ENCODE measurements at places on chromosomes 7 and 10.

DNA sequence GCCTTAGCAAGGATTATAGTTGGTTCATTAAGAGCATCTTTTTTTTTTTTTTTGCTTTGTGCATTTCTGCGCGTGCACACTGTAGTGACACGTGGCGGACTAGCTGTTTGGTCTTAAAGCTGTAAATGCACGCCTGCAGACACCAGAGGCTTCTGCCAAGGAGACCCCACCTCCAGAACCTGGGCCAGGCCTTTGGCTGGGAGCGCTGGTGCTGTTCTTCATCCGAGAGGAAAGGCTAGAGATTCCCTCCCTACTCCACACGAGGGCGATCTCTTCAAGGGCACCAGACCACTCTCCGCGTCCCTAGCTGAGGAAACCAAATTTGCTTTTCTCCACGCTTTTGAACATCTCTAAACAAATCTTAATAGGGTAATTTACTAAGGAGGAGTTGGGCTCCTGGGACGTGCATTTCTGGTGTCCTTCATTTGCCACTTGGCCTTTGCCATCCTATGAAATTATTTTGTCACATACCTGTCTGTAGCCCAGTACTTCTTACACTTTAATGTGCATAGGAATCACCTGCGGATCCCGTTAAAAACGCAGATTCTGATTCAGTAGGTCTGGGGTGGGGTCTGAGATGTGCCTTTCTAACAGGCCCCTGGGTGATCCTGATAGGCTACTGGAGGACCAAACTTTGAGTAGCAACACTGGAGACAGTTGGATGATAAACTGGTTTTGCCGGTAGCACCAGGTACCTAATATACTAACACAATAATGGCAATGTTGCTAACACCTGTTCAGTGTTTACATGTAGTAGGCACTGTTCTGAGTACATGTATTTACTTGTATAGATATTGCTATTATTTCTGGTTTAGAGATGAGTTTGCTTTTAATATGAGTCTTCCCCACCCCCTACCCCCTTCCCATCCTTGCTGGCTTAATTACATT is 1.3 kb upstream of the SLC26A5 start:
- DNase-seq: no peak

DNA sequence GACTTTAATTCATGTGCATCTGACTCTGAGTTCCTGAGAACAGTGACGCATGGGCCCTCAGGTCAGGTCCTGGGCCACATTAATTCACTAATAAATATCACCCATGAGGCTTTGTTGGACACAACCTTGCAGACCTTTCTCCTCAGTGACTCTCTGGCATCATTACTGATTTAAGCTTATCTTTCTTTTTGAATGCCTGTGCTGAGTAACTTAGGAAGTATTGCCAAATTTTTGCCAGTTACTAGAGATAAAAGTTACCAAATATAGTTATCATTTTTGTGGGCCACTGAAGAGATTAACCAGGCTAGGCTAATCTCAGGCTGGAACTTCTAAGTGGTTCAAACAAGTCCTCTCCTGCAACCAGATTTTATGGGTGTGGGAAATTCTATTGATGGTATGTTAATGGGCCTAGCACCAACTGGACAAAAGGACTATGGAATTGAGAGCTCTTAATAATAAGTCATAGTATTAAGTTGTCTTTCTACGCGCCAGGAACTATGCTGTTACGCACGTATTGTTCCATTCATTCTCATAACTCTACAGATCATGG is 28.8 kb upstream of the PRTFDC1 start:
- no peak for DNase-seq

- DNase-seq: no peak
Observed at GRCh38 chr10:60480865-60481563, 91.3 kb upstream of the ANK3 start.

DNA sequence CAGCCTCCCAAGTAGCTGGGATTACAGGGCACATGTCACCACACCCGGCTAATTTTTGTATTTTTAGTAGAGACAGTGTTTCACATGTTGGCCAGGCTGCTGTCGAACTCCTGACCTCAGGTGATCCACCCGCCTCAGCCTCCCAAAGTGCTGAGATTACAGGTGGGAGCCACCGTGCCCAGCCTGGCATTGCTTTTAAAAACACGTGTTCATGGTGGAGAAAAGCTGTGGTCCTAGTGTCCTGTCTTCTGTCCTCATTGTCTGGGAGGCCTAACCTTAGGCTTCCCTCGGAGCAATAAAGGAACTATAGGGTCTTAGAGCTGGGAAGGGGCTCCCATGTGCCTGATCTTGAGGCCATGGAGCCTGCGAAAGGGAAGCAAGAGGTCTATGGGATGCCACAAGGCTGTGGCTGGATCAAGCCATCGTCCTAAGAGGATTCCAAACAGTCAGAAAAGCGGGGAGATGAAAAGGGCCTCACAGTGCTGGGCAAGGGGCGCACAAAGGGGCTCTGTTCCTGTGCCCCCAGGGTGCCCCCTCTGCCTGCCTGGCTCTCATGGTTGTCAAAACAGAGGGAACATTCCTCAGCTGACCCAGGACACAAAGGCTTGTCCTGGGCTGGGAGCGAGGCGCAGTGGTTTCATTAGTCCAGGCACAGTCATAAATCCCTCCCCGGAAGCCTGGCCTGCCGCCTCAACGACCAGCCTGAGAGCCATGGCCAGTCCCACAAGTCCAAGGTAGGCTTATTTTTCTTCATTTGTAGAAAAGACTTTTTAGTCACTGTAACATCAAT is 106.6 kb upstream of the TNS3 start:
- no peak for DNase-seq

- DNase-seq: no peak
Observed at GRCh38 chr10:72783410-72783833, 91.5 kb downstream of the MCU start.

- no peak for DNase-seq
Observed at GRCh38 chr10:116256752-116257259, 16.2 kb downstream of the GFRA1 start.

DNA sequence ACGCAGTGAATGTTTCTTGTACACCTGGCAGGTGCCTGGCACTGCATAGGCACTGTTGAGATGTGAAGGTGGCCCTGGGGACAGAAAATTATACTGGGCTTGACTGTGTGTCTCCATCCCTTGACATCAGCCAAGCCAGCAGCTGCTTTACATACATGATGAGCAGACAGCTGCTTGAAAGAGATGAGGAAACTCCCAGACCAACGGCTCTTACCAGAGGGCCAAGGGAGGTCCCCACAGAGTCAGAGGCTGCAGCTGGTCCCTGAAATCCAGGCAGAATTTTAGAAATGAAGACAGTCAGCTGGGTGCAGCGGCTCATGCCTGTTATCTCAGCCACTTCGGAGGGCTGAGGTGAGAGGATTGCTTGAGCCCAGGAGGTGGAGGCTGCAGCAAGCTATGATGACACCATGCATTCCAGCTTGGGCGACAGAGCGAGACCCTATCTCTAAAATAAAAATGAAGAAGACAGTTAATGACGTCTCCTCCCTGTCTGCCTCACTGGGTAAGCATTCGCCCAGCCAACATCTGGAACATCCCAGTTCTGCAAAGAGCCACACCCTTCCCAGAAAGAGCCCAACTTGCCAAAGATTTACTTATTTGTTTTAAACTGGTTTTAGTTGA is 17.6 kb downstream of the LIMK1 start:
- peak; percentile 60 for DNase-seq

GRCh38 chr7:21401944-21402343 is 25.9 kb upstream of the SP4 start:
- no peak for DNase-seq

DNA sequence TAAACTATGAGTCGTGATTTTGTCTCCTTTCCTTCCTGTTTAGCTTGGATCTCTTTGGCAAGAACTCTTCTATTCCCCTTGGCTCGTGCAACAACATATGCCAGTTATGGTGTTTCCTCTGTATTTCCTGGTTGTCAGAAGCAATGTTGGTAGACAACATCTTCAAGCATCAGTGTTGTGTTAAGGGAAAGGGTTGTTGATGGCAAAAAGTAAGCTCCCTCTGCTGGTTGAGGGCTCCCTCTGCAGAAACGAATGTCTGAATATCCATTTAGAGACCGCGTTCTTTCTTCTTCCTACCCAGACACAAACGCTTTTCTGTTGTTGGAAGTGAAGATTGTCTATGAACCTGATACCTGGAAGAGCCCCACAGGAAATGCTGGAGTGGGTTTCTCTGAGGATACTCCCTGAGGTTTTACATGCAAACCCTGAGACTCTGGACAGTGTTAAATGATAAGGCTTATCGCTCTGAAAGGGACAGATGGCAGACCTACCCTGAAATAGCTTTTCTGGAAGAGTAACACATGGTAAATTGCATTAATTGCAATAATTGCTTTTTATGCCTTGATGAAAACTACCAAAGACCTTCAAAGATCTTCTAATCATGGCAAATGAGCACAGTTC is 23.5 kb upstream of the C1QL3 start:
- DNase-seq: no peak

DNA sequence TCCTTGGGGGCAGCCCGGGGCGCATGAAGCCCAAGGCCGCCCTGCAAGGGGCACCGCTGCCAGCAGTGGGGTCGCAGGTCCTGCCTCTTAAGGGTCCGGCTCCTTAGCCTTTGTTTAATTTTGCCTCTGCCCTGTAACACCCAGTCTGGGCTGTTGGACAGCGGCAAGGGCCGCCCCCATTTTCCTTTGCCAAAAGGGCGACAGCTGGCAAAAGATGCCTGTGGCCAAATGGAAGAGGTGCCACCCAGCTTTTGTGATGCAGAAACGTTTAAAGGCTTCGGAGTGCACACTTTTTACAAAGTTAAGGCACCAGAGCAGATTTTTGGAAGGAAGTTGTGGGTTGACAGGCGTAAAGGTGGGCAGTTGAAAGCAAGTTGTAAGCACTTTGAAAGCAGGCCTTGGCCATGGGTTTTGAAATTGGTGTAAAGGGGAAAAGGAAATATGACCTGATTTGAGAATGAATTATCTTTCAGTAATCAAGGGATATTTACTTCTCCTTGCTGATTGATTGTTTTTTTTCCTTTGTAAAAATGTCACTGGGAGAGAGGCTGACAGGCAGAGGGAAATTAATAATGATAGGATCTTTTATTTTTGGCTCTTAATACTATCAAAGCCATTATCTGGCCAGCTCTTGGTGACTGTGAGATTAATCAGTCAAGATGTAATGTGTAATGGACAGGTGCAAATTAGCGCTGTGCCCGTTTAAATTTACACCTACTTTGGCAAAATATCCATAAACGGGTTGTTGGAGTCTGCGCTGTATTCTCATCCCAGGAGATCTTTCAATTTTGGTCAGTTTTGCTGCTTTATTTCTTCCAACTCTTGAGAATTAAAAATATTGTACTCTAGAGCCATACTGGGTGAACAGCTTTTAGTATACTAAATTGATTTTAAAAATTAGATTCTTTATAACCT is 1.2 kb downstream of the CASD1 start:
- no peak for DNase-seq

- DNase-seq: no peak
Observed at GRCh38 chr7:130070861-130071622, 708 bp downstream of the KLHDC10 start.

GRCh38 chr10:96721207-96721572 is 876 bp upstream of the PIK3AP1 start:
- no peak for DNase-seq

DNA sequence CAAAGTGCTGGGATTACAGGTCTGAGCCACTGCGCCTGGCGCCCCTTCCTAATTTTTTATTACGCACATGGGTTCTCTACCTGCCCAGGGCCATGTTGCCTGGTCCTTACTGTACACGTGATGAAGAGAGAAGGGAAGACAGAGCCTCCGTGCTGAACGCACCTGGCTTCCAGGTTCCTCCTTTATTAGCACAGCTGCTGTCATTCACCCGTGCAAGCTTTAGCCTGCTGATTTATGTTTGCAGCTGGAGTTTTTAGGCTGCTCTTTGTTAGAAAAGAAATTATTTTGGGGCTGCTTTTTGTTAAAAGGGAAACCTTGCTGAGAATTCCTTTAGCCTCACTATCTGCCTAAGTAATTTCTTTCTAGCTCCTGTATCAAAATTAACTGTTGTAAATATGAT is 417.0 kb downstream of the CALN1 start:
- DNase-seq: no peak

DNA sequence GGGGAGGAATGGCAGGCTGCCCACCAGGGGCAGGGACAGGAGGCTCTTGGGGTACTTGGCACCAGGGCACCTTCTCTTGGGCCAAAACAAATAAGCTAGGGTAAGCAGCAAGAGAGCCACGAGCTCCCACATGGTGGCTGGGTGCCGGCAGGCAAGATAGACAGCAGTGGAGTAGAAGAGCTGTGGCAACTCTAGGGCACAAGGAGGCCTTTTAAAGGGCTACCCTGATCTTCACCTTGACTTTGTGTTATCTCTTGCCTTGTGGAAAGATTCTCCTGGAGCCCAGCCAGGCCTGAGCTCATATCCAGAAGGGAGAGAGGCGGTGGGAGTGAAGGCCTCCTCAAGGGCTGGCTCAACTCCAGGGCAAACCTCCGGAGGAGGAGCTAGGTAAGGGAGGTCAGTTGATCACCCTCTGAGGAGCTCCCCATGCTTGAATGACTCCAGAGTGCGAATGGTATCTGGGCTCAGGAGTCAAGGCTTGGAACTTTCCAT is at the start of gene CYP17A1:
Gene CYP17A1, minus strand, starts transcription at position 184 of the 492 bp plus-strand sequence. Its CDS starts 52 bp downstream, at position 132.
- DNase-seq: no peak

DNA sequence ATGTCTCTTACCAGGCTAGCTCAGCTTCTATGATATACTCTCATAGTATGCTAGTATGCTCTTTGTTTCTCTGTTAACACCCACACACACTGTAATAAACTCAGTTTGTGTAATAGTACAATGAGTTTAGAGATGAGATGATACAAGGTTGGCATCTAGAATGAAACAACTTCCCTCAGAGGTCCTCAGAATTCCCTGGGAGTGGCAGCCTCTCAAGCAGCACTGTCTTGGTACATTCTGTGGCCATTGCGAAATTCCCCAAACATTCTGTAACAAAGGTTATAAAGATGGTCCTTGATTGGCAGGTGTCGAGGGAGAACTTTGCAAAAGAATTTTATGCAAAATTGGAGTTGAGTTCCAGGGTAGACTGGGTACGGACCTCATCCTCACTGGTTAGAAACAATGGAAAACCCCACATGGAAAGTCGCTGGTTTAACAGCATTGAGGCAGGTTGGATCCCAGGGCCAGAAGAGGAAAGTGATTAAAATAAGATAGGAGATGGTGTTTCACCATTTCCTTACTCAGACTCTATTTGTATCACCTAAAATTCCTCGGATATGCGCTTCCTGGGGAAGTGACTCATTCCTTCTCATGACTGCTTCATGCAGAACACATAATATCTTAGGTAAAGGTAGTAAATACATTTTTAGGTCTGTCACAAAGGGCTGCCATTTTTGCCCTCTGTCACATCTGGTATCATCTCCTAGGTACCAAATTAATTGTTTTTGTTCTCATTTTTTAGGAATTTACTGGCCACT is 657.8 kb downstream of the SORCS1 start:
- DNase-seq: no peak

DNA sequence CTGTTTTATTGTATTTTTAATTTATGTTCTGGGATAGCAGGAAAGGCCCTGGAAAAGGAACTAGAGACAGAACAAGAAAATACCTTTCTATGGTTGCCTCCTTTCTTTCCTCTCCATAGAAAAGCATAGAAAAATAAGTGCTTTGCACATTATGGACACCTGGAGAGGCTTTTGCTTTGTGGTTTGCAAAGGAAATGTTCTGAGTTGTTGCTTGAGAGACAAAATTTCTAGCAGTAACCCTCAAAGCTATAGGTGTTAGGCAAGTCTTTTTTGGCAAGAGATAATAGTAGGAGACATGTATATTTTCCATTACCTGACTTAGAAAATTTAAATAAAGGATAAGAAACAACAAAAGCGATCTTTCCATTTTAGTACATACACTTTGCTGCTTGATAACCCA is 378.6 kb upstream of the PRKCQ start:
- DNase-seq: no peak
